ENCODE measurements at places on chromosomes 5 and 9. TPM values are rescaled to one million over a fixed set of nuclear protein-coding genes. Genes with fewer than 3 reads are reported as not detected.

SLC24A2 gene
- not detected for total RNA-seq

GRIN3A gene
- total RNA-seq = not detected

RAD50 gene
- 34.5 TPM for total RNA-seq

TPPP gene
- 0.08 TPM for total RNA-seq

MED22 gene
- 29.1 TPM for total RNA-seq

PCDHGB4 gene
- not detected for total RNA-seq

BARHL1 gene
- total RNA-seq = not detected

ANAPC2 gene
- 60.2 TPM for total RNA-seq

CCL27 gene
- total RNA-seq = not detected

STPG3 gene
- not detected for total RNA-seq

DNA sequence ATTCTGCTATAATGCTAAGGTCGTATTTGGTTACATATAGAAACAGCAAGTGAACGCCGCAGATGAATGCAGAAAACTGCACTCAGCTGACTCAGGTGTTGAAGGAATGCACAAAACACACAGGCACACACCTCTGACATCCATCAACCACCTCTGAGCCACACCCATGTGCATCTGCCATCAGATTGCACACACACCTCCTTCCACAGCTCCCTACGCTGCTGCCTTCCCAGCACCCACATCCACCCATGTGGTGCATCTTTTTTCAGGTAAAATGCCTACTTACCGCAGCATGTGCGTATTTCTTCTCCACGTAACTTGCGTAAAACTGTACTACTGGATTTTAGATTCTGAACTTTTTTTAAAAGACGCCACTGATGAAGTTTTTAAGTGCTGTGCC lies 7.1 kb downstream of the STK10 start:
- H3K27ac ChIP-seq = peak overlapping the region; percentile 98
- H3K4me1 ChIP-seq = peaks cover 89% of the 10 kb centered on the region
- H3K36me3 ChIP-seq = peaks cover 90% of the 10 kb centered on the region

- H3K4me1 ChIP-seq = no peaks in the 10 kb centered on the region
- H3K27ac ChIP-seq = no peak overlapping the region
- no peak for DNase-seq
- no peak overlapping the region for H3K4me3 ChIP-seq
- peaks cover 19% of the 10 kb centered on the region for H3K27me3 ChIP-seq
Observed at GRCh38 chr5:135207866-135208265, 173.8 kb upstream of the PITX1 start.

- H3K27ac ChIP-seq = no peak overlapping the region
- peaks cover 6% of the 10 kb centered on the region for H3K4me1 ChIP-seq
- no peaks in the 10 kb centered on the region for H3K27me3 ChIP-seq
- no peak for DNase-seq
- H3K4me3 ChIP-seq = peak overlapping the region; percentile 74
Observed at GRCh38 chr5:1593903-1594356, 70.2 kb upstream of the LPCAT1 start.

DNA sequence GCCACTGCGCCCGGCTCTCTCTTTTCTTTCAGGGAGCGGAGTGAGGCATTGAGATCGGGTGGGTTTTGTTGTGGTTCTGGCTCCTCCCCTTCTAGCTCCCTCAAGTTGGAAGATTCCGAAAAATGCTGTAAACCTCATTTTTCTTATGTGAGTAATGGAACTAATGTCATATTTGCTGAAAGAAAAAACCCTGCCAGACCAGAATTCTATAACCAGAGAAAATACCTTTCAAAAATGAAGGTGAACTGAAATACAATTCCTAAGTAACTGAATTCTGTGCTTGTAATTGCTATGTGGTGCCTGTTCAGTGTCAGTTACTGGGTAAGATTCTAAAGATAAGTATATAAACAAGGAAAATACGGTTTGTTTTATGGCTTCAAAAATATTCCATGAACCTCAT lies 30.9 kb upstream of the CDK20 start:
- H3K27ac ChIP-seq = no peak overlapping the region
- peaks cover 12% of the 10 kb centered on the region for H3K27me3 ChIP-seq
- no peak for DNase-seq
- no peaks in the 10 kb centered on the region for H3K36me3 ChIP-seq
- H3K4me1 ChIP-seq = peaks cover 9% of the 10 kb centered on the region

DNA sequence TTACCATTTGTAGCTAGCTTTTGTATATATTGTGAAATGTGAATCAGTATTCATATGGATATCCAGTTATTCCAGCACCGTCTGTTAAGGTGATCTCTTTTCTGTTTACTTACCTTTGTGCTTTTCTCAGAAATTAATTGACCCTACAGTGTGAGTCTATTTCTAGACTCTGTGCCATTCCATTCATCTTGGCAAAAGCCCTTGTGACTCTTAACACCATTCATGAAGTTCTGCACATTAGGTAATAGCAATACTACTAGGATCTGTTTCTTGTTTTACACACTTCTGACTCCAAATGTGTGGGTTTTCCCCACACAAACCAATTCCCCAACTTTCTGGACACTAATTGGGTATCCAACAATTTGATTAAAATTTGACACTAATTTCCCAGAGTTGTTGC lies 40.4 kb downstream of the SLC12A2 start:
- H3K4me3 ChIP-seq = no peak overlapping the region
- DNase-seq = no peak
- H3K36me3 ChIP-seq = peaks cover 4% of the 10 kb centered on the region
- no peak overlapping the region for H3K27ac ChIP-seq

GRCh38 chr5:50967563-50968355 lies 301.3 kb downstream of the PARP8 start:
- peak overlapping the region; percentile 75 for H3K4me3 ChIP-seq
- H3K27ac ChIP-seq = no peak overlapping the region
- no peak for DNase-seq
- peaks cover 82% of the 10 kb centered on the region for H3K27me3 ChIP-seq

GRCh38 chr9:136969774-136970173 lies 7.5 kb upstream of the PTGDS start:
- no peaks in the 10 kb centered on the region for H3K27me3 ChIP-seq
- no peak overlapping the region for H3K4me3 ChIP-seq
- no peak overlapping the region for H3K27ac ChIP-seq
- DNase-seq = no peak

GRCh38 chr5:64110222-64110621 lies 55.4 kb upstream of the RNF180 start:
- H3K4me3 ChIP-seq = no peak overlapping the region
- no peaks in the 10 kb centered on the region for H3K36me3 ChIP-seq
- DNase-seq = no peak
- no peak overlapping the region for H3K27ac ChIP-seq

- peaks cover 4% of the 10 kb centered on the region for H3K4me1 ChIP-seq
- H3K27ac ChIP-seq = no peak overlapping the region
- no peaks in the 10 kb centered on the region for H3K36me3 ChIP-seq
Observed at GRCh38 chr9:37925786-37926736, 22.1 kb upstream of the SLC25A51 start.

- DNase-seq = no peak
- H3K27ac ChIP-seq = no peak overlapping the region
- H3K27me3 ChIP-seq = no peaks in the 10 kb centered on the region
Observed at GRCh38 chr5:131533836-131534235, 101.2 kb downstream of the RAPGEF6 start.

GRCh38 chr9:72675586-72675985 lies 154.2 kb downstream of the TMC1 start:
- H3K4me3 ChIP-seq = no peak overlapping the region
- no peaks in the 10 kb centered on the region for H3K4me1 ChIP-seq
- peaks cover 3% of the 10 kb centered on the region for H3K27me3 ChIP-seq
- DNase-seq = no peak

- H3K4me3 ChIP-seq = no peak overlapping the region
- H3K4me1 ChIP-seq = no peaks in the 10 kb centered on the region
- H3K27ac ChIP-seq = no peak overlapping the region
- H3K36me3 ChIP-seq = no peaks in the 10 kb centered on the region
- no peaks in the 10 kb centered on the region for H3K27me3 ChIP-seq
- DNase-seq = no peak
Observed at GRCh38 chr5:17365811-17366138, 132.3 kb upstream of the TAF11L2 start.

DNA sequence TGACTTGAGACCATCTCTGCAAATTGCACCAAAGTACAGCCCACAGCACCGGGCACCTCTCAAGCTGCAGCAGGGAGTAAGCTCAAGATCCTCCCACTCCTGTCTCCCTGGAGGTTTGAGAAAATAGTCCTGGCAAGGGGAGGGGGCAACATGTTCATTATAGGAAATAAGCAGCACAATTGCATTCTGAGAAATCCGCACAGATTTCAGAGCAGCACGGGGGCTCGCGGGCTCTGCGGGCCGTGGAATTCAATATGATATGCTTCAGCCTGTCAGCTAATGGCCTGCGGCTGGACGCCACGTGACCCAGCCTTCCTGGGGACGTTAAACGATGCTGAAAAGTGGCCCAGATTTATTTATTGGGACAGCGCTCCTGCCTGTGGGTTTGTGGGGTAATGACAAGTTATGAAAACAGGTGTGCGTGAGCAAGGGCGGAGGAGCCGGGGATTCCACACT lies 156.4 kb downstream of the DAB2IP start:
- peaks cover 8% of the 10 kb centered on the region for H3K27me3 ChIP-seq
- no peak for DNase-seq
- H3K27ac ChIP-seq = no peak overlapping the region
- H3K4me3 ChIP-seq = no peak overlapping the region
- H3K4me1 ChIP-seq = no peaks in the 10 kb centered on the region
- H3K36me3 ChIP-seq = no peaks in the 10 kb centered on the region

GRCh38 chr9:122336866-122337555 lies 33.8 kb upstream of the PTGS1 start:
- H3K4me3 ChIP-seq = no peak overlapping the region
- DNase-seq = no peak
- no peaks in the 10 kb centered on the region for H3K36me3 ChIP-seq

DNA sequence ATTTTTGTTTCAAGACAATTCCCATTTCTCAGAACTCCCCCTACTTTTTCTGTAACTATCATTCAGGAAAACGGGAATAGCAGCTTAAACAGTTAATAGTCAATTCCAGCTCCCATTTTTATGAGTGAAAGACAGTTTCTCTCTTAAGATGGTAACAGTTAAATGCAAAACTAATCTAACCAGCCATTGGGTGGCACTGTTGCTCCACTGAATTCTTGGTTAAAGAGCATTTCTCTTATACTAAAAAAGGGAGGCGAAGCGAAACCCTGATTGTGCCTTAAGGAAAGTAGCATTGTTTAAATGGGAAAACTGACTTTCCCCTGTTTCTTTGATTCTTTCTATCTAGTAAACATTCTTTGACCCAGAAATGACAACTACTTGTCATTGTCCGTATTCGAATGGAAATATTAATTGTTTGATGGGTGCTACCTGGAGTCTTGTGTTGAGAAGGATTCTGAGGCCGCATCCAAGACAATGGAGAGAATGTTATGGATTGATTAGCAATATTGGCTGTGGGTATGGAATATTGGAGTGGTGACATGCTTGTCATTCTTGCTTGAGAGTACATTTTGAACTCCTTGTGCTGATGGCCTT lies 507.8 kb downstream of the MAT2B start:
- no peak overlapping the region for H3K4me3 ChIP-seq
- H3K27me3 ChIP-seq = no peaks in the 10 kb centered on the region
- H3K36me3 ChIP-seq = no peaks in the 10 kb centered on the region
- no peak overlapping the region for H3K27ac ChIP-seq

DNA sequence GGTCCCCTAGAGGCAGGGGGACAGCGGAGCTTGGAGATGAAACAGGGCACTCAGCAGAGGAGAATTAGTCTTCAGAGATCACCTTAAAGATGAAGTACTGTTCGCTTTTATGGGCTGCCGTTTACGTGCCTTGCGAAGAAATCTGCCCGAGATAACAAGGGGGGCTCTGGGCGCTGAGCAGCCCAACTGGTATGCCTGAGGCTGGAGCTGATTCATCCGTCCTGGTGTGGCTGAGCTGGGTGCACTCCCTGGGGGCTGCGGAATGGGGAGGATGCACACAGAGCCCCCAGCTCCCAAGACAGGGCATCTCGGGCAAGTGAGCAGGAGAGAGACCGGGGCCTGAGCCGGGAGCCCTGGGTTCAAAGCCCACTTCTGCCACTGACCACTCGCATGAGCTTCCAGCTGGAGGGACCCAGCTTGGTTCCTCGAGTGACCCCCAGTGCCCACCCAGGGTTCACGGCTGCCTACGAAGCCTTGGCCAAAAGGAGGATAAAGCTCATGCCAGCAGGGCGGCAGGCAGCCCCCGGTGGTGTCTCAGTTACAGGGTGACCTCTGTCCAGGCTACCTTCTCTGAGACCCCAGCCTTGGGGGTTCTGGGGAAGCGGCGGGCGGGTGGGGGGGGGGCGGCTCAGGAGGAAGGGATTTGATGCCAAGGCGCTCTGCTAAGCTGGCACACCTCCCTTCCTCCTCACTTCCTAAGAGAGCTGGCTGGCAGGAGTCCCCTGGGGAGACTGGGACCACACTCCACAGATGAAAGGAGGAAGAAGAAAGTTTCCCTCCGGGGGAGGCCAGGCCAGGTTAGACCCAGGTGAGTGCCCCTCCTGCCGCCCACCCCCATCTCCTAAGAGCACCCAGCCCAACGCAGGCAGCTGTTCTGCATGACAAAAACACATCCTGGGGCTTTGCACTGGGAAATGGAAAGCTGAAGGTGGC lies 5.7 kb downstream of the FIBCD1 start:
- H3K27me3 ChIP-seq = peaks cover 42% of the 10 kb centered on the region
- H3K4me1 ChIP-seq = peaks cover 3% of the 10 kb centered on the region
- no peak overlapping the region for H3K27ac ChIP-seq
- H3K36me3 ChIP-seq = no peaks in the 10 kb centered on the region
- no peak for DNase-seq

DNA sequence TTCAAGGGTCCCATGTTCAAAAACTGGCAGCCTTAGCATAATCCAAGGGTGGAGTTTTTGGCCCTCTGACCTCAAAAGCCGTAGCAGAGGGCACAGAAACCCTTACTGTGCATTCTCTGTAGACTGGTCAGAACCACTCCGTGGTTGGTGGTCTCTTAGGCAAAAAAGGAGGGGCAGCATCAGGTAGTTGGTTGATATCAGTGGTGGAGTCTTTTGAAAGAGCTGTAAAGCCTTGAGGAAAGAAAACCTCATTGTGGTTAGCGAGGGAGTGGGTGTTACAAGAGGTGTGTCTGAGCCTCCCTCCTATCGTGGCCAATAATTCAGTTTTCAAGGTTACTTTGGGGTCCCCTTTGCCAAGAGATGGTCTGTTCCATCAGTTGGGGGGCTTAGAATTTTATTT lies 40.9 kb downstream of the ARHGEF28 start:
- no peak overlapping the region for H3K4me3 ChIP-seq
- H3K27me3 ChIP-seq = peaks cover 27% of the 10 kb centered on the region
- H3K4me1 ChIP-seq = no peaks in the 10 kb centered on the region
- H3K36me3 ChIP-seq = no peaks in the 10 kb centered on the region

DNA sequence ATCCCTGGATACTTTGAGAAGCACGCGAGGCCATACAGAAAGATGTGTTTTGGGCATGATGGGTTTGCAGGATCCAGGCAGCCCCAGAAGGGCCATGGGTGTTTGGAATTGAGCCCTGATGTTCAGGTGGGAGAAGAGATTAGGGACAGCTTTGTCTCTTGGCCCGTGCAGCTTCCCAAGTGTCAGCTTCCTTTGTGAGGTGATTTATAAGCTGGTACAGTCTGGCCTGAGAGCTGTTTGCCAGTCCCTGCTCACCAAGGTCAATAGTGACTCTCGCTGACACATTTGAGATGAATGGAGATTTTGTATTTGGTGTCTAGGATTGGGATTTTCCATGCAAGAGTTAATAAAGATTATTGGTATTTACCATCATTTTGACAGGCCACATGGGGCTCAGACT lies 165.9 kb downstream of the ICE1 start:
- H3K27ac ChIP-seq = no peak overlapping the region
- H3K4me1 ChIP-seq = no peaks in the 10 kb centered on the region

All from activated CD8-positive, alpha-beta T cell treated with anti-CD3 and anti-CD28 coated beads, Interleukin-2, amount 10 ng/mL, durations not matched to agents 7 days and 5 days (primary cell).